ENCODE measurements at places on chromosomes 13 and 19.

DNA sequence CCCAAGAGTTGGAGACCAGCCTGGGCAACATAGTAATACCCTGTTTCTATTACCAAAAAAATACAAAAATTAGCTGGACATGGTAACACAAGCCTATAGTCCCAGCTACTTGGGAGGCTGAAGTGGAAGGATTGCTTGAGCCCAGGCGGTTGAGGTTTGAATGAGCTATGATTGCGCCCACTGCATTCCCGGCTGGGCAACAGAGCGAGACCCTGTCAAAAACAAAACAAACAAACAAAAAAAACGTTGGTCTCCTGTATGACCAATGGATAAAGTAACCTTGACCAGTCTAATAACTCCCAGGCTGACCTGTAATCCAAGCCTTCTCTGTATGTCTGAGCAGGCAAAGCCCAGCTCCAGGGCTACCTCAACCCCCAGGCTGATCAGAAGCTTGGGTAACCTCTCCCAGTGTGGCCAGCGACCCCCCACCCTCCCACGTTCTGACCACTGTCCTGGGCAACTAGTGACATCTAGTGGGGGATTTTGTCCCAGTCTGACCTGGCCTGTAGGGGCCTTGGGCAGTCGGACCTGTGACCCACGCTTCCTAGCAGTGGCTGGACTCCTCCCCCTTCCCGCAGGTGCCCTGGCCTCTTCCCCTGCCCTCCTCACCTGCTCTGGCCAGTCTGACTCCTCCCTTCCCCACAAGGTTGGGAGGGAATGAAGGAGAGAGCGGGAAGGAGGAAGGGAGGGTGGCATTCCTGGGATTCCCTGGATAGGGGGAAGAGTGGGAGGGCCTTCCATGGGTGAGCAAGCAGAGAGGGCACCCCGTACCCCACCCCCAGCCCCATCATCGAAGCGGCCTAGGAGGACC, 1.0 kb upstream of the BCAM start:
- DNase-seq: no peak

DNA sequence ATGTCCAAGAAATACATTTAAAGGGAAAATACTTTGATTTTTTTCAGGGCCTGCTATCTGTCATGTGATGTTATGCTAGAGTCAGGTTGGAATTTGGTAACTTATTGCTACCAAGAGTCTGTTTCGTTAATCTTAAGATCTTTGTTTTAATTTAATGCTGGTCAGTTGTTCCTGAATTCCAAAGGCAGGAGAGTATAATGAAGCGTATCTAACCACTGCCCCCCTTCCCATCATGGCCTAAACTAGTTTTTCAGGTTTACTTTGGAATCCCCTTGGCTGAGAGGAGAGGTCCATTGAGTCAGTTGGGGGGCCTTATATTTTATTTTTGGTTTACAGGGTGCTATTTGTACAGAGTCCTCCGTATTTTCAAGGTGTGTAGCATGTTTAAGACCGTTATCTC, 116.3 kb upstream of the SLC7A1 start:
- DNase-seq: no peak

DNA sequence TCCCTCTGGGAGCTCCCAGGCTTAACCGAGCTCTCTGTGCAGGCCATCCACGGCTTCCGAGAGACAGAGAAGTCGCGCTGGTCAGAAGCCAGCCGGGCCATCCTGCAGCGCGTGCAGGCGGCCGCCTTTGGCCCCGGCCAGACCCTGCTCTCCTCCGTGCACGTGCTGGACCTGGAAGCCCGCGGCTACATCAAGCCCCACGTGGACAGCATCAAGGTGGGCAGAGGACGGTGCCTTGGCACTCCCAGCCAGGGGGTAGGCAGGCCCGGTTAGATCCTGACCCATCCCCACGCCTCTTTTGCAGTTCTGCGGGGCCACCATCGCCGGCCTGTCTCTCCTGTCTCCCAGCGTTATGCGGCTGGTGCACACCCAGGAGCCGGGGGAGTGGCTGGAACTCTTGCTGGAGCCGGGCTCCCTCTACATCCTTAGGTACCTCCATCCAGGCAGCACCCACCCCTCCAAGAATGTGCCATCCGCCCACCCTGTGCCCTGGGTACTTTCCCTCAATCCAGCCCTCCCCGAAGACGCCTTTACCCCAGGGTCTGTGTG, 1.5 kb downstream of the PSPN start:
- DNase-seq: no peak

DNA sequence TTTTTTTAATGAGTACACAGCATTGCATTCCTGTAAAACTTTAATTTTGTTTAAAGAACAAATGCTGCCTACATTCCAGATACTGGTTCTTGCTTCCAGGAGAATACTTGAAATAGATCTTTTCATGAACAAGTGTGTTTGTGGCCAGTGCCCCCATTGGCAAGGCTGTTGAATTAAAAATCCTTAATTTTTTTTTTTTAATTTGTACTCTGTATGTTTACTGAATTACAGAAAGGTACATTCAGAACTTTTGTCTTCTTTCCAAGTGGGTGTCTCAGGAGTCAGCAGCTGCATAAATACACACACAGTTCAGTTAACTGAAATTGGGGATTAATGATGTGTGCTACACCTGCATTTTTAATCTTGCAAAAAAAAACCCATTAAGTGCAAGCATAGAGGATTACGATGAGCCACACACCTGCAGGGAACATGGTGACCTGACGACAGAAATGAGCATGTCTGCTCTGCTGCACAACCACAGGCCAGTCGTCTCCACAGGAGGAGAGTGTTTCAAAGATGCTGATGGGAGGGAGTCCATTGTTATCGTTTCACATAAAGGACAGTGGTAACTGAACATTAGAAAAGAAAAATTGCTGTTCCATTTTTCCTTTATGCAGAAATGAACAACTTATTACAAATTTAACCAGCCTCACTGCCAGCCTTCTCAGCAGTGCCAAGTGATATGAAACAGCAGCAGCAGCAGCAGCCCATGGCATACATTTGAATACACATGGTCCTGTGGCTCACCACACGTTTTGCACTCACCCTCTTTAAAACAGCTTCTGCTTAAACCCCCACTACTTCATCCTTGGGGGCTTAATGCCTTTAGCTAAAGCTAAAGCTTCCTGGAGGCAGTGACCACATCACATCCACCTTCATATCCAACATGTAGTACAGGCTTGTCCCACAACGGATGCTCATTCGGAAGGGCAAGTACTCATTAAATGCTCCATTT, 72.3 kb upstream of the RFC3 start:
- DNase-seq: no peak
